ENCODE measurements at places on chromosomes 3 and 15.

DNA sequence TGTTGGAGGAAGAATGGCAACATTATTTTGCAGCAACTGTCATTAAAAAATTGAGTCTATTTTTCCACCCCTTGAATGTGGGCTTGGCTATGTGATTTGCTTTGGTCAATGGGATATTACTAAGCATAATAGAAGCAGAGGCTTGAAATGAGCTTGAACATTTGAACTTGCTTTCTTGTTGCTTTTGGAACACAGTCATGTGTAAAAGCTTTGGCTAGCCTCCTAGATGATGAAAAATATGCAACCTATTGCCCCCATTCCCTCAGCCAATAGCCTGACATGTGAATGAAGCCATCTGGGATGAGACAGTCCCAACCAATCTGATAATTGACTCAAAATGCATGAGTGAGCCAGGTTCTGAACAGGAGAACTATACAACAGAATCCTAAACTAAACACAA, 78.4 kb downstream of the PLSCR2 start:
- DNase-seq = no peak

- DNase-seq = no peak
Measured at GRCh38 chr15:79740561-79740960, 156.3 kb downstream of the MTHFS start.

- peak; percentile 39 for DNase-seq
Measured at GRCh38 chr15:95291898-95292472, 1038.5 kb upstream of the NR2F2 start.

- no peak for DNase-seq
Measured at GRCh38 chr15:40290545-40290917, 7.7 kb upstream of the ANKRD63 start.

DNA sequence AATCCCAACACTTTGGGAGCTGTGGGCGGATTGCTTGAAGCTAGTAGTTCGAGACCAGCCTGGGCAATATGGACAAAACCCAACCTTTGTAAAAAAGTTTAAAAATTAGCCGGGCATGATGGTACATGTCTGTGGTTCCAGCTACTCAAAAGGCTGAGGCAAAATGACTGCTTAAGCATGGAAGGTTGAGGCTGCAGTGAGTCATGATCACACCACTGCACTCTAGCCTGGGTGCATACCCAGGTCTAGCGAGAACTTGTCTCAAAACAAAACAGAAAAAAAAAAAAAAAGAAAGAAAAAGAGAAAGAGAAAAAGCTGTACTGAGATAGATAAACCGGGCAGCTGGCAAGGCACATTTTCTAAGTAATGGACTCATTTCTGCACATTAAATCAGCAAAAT, 10.6 kb downstream of the ARPP19 start:
- no peak for DNase-seq

DNA sequence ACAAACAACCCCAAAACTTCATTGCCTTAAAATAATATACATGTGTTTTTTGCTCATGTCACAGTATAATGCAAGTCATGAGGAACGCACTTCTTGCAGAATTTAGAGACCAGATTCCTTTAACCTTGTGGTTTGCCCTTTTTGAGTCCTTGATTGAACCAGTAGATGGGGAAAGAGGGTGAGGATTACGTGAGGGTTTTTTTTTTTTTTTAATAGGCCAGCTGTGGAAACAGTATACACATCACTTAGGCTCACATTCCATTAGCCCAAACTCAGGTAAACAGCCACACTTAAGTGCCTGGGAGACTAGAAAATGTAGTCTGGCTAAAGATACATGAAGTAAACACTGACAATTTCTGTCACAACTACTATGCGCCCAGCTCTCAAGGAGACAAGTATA, 114.9 kb upstream of the MLF1 start:
- no peak for DNase-seq

GRCh38 chr3:184993394-184993793, 159.5 kb downstream of the C3orf70 start:
- no peak for DNase-seq

GRCh38 chr3:119809249-119810017, 27.5 kb downstream of the NR1I2 start:
- DNase-seq = no peak

DNA sequence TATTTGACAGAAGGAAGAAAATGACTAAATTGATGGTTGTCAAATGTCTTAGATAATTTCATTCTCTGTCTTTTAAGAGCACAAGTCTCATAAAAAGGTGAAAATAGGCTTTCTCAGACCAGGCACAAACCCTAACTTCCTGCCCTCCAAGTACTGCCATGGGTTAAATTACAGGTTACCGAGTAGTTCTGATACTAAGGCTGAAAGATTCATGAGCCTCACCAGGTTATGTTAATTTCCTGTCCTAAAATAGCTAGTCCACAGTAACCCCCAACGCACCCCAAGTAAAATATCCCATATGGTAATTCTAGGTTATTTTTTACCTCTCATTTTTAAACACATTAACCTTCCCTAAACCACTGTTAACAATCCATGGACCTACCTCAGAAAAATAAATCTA, 42.0 kb downstream of the GSK3B start:
- DNase-seq = no peak

DNA sequence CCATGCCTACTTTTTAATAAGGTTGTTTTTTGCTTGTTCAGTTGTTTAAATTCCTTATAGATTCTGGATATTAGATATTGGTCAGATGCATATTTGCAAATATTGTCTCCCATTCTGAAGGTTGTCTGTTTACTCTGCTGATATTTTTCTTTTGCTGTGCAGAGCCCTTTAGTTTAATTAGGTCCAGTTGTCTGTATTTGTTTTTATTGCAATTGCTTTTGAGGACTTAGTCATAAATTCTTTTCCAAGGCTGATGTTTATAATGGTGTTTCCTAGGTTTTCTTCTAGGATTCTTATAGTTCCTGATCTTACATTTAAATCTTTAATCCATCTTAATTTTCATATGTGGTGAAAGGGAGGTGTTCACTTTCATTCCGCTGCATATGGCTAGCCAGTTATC, 77.4 kb downstream of the PTPRG start:
- no peak for DNase-seq

DNA sequence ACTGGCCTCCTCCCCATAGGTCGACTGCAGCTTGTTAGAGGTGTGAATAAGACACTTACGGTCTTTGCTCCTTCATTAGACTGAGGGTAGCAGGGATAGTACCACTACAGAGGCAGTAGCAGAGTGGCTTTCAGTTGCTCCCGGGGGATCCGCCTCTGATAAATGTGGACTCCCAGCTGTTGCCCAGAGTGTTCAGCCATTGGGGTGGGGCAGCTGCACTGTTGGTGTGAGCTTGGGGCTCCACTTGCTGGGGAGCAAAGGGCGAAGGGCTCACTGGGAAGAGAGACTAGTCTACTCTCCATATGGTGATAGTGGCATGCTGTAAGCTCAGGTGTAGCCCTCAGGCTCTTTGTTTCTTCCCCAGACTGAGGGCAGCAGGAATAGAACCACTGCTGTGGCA, 239.1 kb downstream of the LRRN1 start:
- no peak for DNase-seq

DNA sequence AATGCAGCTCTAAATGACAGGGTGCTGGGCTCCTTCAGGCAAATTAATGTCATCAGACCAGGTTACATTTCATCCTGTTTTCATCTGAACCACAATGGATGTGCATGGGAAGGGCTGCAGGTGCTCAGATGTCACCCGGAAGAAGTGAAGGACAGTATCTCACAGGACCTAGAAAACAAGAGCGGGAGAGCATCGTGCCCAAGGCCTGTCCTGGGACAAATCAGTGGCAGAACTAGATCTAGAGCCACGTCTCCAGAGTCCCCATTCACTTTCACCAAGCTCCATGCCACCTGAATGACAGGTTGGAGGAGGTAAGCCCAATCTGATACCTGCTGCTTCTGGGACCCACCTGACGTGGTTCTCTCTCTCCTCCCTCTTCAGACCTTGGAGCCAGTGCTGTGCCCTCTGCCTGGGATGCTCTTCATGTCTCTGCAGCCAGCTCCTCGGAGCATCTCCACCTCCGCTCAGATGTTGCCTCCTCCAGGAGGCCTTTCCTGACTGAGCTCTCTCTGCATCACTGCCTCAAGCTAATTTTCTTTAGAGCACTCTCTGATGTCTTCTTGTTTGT, 77.3 kb downstream of the CPN2 start:
- no peak for DNase-seq

DNA sequence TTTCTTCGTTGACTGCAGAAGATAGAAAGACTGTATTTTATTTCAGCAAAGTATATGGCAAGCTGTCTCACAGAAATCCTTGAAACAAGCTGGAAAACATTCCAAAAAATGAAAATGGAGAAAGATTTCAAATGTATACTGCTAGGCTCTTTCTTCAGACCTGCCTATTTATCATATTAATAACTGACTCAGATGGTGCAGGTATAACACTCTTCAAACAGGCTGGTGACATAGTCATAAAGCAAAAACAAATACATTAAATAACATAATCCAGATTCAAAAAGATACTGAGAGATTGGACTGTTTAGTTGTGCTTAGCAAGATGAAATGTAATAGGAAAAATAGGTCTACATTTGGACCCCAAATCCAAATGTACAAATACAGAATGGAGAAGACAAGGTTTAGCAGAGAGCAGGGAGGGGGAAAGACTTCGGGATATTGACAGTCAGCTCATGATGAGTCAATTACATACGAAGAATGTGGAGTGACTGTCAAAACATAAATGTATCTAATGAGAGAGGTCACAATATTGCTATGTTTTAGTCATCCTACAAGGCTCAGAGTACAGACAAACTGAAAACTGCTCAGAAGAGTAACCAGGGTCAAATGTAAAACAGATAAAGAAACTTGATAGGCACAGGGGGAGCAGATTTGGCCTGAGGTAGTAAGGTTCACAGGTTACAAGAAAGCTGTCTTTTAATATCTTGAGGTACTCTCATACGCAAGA, 88.7 kb downstream of the DMXL2 start:
- DNase-seq = no peak

DNA sequence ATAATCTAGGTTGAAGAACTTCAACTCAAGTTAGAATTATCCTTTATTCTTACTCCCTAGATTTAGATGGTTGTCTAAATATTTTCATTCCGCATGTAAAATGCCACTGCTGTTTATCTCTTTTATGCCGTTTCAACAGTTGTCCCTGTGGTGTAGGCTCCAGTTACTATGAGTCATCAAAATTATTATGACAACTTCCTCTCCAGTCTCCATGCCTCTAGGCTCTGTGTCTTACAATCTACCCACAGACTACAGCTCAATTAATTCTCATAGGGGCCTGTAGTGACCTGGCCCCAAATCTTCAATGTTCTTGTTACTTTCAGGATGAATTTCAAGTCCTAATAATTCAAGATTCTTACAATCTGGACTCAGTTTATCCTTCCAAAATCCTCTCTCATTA, 105.8 kb upstream of the UNC13C start:
- DNase-seq = peak; percentile 13

GRCh38 chr3:159837725-159838124, 150.9 kb upstream of the IL12A start:
- DNase-seq = no peak

- DNase-seq = no peak
Measured at GRCh38 chr3:188000361-188000861, 153.5 kb upstream of the LPP start.

DNA sequence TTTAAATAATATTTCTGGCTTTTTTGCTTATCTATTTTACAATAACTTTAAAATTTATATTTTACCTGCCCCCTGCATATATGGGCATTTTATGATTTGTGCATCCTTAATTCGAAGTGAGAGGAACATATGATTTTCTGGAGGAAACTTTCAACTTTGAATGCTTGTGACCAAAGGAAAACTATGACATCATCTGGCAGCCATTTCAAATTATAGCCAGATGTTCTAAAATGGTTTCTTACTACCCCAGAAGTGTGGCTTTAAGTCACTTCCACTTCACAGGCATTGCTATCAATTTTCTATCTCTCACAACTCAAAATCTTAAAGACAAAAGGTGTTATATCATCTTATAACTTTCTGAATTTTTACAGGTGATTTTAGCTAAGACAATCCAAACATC, 508.8 kb downstream of the RBMS3 start:
- DNase-seq = no peak

- DNase-seq = no peak
Measured at GRCh38 chr3:15356176-15356575, 23.8 kb upstream of the SH3BP5 start.

DNA sequence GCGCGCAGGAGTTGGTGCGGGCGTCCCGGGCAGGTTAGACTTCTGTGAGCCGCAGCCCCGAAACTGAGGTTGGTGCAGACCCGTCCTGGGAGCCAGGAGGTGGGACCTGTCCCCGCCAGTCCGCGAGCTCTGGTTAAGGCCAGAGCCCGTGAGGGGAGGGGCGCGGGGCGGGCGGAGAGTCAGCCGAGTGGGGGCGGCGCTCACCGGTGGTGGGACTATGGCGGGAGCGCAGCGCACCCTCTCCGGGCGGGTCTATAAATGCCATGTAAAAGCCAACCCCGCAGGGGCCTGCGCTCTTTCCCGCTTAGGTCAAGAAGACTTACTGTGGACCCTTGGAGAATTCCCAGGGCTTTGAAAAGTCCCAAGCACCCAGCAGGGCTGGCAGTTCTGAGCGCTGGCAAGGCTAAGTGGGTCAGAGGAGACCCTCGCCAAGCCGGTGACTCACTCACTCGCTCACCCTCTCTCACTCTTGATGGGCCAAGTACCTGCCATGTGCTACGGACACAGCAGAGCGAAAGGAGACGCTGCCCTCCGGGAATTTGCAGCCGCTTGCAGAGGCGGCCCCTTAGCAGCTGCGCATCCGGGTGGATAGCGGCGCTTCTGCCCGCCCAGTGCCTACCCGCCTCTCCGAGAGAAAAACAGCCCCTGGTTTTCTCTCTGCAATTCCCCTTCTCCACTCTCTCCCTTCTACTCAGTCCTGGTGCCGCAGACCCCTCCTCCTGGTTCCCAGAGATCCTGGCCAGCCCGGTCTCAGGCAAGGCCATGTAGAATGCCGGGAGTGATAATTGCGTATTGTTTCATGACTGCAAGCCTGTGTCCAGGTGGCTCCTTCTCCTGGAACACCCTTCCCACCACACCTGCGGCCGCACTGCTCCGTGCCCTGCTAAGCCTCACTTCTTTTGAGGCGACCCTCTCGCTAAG, at the start of gene ALDH1L1:
Gene ALDH1L1 (minus strand): TSS at position 110 of the 921 bp plus-strand sequence. CDS start 19,607 bp downstream, outside the sequence.
- DNase-seq = peak; percentile 82

- DNase-seq = no peak
Measured at GRCh38 chr3:194128202-194128918, 7.6 kb upstream of the HES1 start.

DNA sequence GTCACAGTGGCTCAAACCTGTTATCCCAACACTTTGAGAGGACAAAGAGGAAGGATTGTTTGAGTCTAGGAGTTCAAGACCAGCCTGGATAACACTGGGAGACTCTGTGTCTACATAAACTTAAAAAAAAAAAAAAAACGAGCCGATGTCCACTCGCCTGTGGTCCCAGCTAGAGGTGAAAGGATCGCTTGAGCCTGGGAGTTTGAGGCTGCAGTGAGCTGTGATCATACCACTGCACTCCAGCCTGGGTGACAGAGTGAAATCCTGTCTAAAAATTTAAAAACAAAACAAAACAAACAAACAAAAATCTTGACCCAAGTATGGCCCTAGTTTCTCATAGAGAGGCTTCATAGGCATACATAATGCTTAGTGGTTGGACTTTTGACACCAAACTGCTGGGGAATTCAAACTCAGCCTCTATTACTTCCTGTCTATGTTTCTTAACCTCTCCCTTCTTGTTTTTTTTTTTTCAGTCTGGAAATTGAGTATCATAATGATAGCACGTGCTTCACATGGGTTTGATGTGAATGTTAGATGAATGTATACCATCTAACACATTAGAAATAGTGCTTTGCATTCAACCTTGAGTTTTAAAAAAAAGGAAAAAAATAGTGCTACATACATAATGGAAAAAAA, 46.4 kb upstream of the CAPN7 start:
- no peak for DNase-seq
